RWPE2 (cell line): ENCODE measurements at places on chromosomes 3 and 15.

GRCh38 chr3:7709376-7710082, 792.1 kb upstream of the LMCD1 start:
- no peaks in the 10 kb centered on the region for H3K36me3 ChIP-seq
- no peak for DNase-seq
- no peak overlapping the region for H3K27ac ChIP-seq

- H3K4me1 ChIP-seq = no peaks in the 10 kb centered on the region
- H3K4me3 ChIP-seq = no peak overlapping the region
- DNase-seq = no peak
- H3K27me3 ChIP-seq = no peaks in the 10 kb centered on the region
- no peaks in the 10 kb centered on the region for H3K36me3 ChIP-seq
Measured at GRCh38 chr3:16396202-16396601, 117.3 kb downstream of the RFTN1 start.

DNA sequence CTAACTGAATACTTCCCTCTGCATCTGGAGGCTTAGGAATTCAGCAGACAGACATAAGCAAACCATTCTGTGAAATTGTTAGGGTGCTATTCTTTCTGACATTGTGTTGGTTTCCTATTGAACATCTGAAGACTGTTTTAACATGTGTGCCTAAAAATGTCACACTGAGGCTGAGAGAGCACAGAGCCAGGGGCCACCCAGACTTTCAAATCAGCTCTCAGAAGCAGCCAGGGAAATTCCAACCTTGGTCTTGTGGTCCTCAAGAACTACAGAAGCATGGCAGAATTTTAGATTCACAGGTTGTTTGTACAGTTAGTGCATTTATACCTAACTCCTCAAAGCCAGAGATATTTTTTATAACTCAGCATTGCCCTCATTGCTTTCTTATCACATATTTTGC, 929.2 kb upstream of the CFAP20DC start:
- H3K36me3 ChIP-seq = no peaks in the 10 kb centered on the region
- DNase-seq = no peak
- H3K4me3 ChIP-seq = no peak overlapping the region
- no peaks in the 10 kb centered on the region for H3K27me3 ChIP-seq

GRCh38 chr3:133472889-133473288, 73.0 kb downstream of the BFSP2 start:
- no peak overlapping the region for H3K4me3 ChIP-seq
- no peaks in the 10 kb centered on the region for H3K27me3 ChIP-seq
- H3K27ac ChIP-seq = no peak overlapping the region
- no peaks in the 10 kb centered on the region for H3K36me3 ChIP-seq

GRCh38 chr3:53258600-53259426, 3.0 kb upstream of the TKT start:
- H3K4me3 ChIP-seq = no peak overlapping the region
- H3K27me3 ChIP-seq = no peaks in the 10 kb centered on the region
- H3K36me3 ChIP-seq = peaks cover 9% of the 10 kb centered on the region
- H3K27ac ChIP-seq = no peak overlapping the region
- peaks cover 18% of the 10 kb centered on the region for H3K4me1 ChIP-seq
- DNase-seq = no peak

DNA sequence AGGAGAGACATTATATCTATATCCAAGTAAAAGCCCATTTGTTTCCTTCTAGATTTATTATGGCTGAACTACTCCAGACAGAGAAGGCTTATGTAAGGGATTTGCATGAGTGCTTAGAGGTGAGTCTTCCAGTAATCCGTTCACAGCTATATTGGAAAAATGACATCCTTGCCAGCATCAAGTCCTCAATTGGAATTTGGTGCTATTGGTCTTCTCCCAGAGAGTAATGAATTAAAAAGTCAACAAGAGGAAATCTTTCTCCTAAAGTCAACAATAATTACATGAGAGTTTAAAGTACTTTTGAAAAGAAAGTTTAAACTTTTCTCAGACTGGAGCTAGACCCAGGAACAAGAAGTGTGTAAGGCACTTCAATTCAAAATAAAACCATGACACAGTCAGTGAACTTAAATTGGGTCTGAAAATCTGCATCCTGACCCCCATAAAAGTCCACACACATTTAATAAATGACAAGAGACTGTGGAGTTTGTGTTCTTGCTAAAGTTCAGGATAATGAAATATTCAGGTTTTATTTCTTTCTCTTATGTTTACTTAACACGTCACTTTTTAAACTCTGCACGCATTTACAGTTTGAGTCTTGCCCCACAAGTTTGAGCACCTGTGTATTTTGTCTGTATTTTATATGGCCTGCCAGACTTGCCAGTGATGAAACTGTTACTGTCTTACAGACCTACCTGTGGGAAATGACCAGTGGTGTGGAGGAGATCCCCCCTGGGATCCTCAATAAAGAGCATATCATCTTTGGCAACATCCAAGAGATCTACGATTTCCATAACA, 268.2 kb upstream of the UMPS start:
- H3K4me1 ChIP-seq = no peaks in the 10 kb centered on the region
- H3K36me3 ChIP-seq = no peaks in the 10 kb centered on the region
- no peak overlapping the region for H3K4me3 ChIP-seq
- H3K27ac ChIP-seq = no peak overlapping the region
- no peak for DNase-seq
